Activated naive CD8-positive, alpha-beta T cell treated with anti-CD3 and anti-CD28 coated beads, Interleukin-2, amount 50 U/mL, for 24 hours (primary cell): ENCODE measurements at places on chromosomes 13 and 19.

DNA sequence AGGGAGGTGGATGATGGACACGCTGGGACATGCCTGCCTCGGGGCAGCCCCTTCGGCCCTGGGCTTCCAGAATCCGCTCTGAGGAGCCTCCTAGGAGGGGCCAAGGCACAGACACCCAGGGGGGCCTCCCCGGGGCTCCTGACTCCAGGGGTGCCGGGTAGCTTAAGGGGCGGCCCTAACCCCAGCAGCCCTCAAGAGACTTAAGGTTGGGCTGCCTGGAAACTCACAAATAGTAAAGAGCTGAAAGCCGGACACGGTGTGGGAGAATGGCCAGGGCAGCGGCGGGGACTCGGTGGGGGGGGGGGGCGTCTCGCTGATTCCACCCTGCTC, 7.7 kb downstream of the ARID3A start:
- DNase-seq = no peak

- no peak for DNase-seq
These were observed 1286.9 kb upstream of the PCDH20 start for GRCh38 chr13:62702502-62702901.

- no peak for DNase-seq
These were observed 28.3 kb downstream of the SMAD9 start for GRCh38 chr13:36891752-36892151.

GRCh38 chr19:17393914-17394313, at the start of gene CCDC194:
Gene CCDC194 (minus strand): TSS chr19:17394196. CDS start chr19:17394158, 38 bp downstream.
- no peak for DNase-seq

DNA sequence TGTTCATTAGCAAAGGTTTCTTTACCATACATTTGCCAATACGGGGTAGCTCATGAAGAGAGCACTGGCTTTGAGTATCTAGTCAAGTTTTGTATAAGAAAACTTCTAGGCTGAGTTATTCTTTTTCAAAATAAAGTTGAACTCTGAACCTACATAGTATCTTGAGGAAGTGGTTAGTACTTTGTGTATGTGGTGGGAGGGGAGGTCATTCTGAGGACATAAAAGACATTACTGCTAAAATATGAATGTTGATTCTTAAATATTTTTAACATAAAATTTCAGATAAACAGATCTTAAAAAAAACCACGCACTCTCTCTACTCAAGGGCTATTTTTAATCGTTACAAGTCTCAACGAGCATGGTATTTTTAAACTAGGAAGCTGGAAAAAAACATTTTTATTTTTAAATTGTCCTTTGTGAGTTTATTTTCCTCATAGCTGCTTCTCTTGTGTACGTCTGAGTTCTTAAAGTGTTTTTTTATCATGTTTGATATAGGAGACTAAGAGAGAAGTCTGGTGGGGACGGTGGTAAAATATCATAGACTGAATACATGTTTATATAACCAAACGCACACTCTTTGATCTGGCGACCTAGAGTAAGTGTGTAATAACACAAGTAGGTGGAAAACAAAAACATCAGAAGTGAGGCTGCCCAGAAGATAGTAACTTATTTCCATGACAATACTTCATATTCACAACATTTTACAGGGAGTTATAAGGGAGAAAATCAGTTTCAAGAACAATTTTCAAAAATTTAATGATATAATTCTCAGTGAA, 118.0 kb upstream of the POSTN start:
- DNase-seq = no peak

- no peak for DNase-seq
These were observed 10.7 kb downstream of the LILRA5 start for GRCh38 chr19:54302257-54302656.

DNA sequence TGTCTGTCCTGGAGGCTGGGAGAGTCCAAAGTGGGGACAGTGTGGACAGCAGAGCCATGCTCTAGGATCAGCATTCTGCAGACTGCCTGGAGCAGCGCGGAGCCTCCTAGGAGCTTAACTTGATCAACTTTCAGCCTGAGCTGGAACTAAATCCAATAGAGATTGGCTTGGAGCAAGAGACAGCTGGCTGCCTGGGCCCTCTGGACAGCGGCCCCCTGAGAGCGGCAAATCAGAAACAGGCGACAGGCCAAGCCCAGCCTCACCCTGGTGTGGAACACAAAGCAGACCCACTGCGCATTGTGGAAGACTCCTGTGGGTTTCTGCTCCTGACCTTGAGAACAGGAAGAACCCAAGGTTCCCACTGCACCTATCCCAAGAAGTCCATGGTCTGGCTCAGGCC, 462.2 kb downstream of the TSHZ3 start:
- no peak for DNase-seq

DNA sequence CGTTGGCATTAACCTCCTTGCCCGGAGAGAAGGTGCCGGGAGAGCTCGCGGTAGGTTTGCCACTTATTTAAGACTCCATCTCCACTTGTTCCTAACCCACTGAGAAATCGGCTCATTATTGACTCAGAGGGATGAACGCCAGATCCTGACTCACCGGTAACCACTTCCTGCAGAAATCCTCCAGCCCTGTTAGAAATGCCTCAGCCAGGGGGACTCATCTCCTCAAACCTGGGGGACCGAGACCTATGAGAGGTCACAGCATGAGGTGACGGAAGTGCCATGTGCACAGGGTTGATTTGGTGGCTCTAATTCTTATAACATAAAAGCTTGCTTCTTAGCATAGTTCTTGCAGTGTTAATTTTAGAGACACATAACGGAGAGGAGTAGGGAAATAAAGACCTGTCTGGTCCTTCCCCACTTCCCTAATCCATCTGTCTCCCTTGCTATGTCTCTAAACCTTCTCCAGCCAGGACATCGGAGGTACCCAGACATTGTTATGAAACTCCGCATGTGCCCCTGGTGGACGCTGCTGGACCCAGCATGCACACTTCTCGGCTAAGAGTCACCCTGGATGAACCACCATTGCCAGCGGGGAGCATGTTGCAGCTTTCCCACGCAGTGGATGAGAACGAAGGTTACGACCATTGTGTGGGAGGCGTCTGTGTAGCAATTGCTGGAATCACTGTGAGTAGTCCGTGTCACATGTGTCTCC, 158.9 kb downstream of the EFNB2 start:
- no peak for DNase-seq
